Activated T-cell treated with anti-CD3 and anti-CD28 coated beads, Interleukin-2, amount 50 U/mL, for 72 hours (primary cell): ENCODE measurements at places on chromosomes 6 and 20. TPM values are rescaled to one million over a fixed set of nuclear protein-coding genes. Genes with fewer than 3 reads are reported as not detected.

Gene C20orf202
- not detected for total RNA-seq

Gene SMOC2
- not detected for total RNA-seq

Gene SF3B5
- 141 TPM for total RNA-seq

Gene OR2J3
- not detected for total RNA-seq

Gene CLDN20
- total RNA-seq = not detected

Gene HSPA1A
- 16.5 TPM for total RNA-seq

Gene RHAG
- not detected for total RNA-seq

Gene LATS1
- total RNA-seq = 24.6 TPM

Gene KCNQ2
- total RNA-seq = 0.65 TPM

Gene MAVS
- total RNA-seq = 29.8 TPM

Gene PRIM2
- 27.2 TPM for total RNA-seq

Gene MYLK4
- 0.72 TPM for total RNA-seq

Gene FAM229B
- total RNA-seq = 6.6 TPM

Gene FRMD1
- total RNA-seq = 0.09 TPM

Gene KHDRBS2
- not detected for total RNA-seq

Gene SCRT2
- not detected for total RNA-seq

Gene RMND1
- 26.6 TPM for total RNA-seq

Gene SRPK1
- 99.7 TPM for total RNA-seq

Gene MSH5
- 84.9 TPM for total RNA-seq

Gene CLPSL2
- total RNA-seq = not detected

Gene KIF6
- not detected for total RNA-seq

Gene C20orf96
- total RNA-seq = 9.4 TPM

Gene TREM2
- total RNA-seq = not detected

Gene CST7
- 136 TPM for total RNA-seq

Gene FAM8A1
- 7.3 TPM for total RNA-seq

Gene COL9A1
- not detected for total RNA-seq

Gene TEAD3
- total RNA-seq = 1.7 TPM
